Activated naive CD4-positive, alpha-beta T cell treated with anti-CD3 and anti-CD28 coated beads, Interleukin-2, amount 50 U/mL, for 16 hours (primary cell): ENCODE measurements at places on chromosomes 5 and 9.

DNA sequence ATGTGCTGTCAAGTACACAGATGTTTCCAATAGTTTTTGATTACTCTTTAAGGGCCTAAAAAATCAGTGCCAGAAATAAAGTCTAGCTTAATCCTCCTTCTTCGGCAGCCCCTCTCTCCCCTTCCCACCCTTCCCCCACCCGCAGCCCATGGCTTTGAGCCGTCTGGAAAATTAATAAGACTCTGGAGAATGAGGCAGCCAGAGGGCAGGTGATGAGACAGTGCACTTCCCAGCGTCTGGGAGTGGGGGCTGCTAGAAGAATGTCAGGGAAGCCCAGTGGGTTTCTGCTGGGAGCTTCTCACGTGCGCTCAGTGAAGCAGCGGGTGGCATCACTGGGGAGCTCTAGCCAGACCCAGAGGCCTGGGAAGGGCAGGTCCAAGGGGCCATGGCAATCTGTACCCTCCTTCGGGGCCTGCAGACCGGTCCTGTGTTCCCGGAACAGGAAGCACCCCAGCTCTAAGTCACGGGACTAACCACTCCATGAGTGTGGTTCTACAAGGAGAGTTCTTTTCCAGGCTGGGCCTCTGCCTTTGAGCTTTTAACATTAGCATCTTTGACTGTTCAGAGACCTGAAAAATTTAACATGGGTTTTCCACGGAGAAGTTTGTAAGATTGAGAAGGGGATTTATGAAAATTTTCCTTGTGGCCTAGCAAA is 164.8 kb upstream of the OTULINL start:
- no peak for DNase-seq

- DNase-seq = peak; percentile 76
Measured at GRCh38 chr5:139262742-139263445, 30.6 kb upstream of the MATR3 start.

DNA sequence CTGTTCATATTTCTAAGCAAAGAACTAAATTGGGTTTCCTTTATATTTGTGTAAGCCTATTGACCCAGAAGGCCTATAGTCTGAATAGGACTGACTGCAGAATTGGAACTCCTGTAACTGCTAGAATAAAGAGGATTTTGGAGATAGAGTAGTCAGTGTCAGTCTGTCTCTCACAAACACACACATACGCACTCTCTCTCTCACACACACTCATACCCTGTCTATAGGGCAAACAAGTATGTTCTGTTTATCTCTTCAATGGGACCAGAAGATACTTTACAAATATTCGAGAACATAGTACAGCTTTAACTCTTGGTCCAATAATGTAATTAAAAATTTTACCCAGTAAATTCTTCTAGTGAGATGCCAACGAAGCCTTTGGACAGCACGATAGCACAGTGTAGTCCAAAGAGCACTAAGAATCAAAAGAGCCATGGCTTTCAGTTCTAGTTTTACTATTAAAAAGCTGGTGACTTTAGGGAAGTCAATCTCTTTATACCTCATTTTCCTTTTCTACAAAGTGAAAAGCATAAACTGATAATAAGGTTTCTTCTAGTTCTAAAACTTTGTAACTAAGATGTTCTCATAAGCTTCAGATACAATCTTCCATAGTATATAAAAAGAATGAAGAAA is 19.3 kb downstream of the ABHD17B start:
- no peak for DNase-seq

DNA sequence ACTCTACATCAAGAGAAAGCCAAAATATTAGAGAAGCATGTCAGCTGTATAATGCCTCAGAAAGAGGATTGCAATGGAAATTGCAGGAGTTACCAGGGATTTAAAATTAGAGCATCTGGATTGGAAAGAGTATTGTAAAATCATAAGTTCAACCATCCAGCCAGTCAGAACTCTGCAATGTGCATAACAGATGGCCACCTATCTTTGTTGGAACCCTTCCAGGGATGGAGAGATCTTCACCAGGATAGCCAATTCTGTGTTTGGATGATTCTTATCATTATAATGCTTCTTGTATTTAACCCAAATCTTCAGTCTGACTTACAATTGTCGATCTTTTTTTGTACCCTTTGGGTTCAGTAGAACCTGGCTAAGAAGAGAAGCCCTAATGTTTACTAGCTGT is 164.4 kb downstream of the TLR4 start:
- no peak for DNase-seq

DNA sequence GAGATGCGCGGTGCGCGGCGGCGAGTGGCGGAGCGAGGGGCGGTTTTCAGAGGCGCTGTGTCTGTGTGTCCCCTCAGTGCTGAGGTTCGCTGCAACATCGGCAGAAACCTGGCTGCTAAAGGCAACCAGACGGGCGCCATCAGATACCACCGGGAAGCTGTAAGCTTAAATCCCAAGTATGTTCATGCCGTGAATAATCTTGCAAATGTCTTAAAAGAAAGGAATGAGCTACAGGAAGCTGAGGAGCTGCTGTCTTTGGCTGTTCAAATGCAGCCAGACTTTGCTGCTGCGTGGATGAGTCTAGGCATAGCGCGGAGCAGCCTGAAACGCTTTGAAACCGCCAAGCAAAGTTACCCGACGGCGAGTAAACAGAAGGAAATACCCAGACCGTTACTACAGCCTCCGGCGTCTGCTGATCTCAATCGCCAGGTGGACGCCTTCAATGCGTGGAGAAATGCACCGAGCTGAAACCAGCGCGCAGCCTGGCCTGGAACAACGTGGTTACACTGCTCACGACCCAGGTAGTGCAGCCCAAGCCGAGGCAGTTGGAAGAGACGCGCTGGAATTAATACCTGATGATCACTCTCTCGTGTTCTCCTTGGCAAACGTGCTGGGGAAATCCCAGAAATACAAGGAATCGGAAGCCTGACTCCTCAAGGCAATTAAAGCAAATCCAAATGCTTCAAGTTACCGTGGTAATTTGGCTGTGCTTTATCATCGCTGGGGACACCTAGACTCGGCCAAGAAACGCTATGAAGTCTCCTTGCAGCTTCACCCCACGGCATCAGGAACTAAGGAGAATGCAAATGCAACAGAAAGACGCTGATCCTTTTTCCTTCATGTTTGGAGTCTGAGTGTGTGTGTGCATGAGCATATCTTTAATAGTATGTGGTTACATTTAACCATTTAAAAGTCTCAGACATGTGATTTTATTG is 15.9 kb downstream of the OR2V1 start:
- no peak for DNase-seq

- no peak for DNase-seq
Measured at GRCh38 chr9:110745676-110746075, 77.1 kb downstream of the MUSK start.

DNA sequence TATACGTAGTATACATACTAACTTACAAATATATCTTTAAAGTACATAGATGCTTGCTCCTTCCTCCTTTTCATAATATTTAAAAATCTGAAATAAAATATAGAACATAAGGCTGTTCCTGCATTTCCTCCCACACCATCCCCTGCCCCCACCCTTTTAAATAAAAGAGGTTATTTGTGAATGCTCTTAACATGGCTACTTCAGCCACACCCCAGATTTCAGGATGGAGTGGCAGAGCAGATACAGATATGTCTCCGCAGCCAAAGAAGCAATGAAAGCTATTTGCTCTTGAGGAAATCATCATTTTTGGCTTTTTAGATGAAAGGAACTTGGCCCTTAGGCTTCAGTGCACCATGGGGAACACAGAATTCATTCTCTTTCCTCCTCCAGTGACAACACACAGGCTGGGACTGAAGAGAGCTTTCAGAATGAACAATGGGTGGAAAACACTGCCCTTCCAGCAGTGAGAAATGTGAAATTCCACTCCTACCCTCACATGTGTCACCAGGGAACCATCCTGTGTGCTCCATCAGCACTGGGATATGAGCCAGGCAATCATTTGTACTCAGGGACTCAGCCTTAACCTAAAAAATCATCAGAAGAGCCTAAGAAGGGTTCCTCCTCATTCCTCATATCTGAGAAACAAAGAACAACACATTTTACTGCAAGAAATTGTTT is 134.3 kb downstream of the PPP2R2B start:
- no peak for DNase-seq

- no peak for DNase-seq
Measured at GRCh38 chr5:143618141-143618540, 193.8 kb upstream of the HMHB1 start.

DNA sequence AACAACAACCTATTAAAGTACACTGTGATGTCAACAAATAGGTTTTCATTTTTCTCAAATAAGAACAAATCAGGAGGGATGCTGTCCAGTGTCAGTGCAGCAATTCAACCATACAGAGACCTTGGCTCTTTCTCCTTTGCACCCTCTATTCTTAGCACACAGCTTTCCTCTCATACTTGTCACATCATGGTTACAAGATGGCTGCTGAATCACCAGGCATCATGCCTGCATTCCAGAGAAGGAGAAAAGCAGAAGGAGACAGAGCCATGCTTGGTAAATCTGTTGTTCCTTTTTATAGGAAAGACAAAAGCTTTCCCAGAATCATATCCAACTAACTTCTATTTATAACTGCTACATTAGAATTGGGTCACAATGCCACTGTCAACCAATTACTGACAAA is 124.7 kb upstream of the VLDLR start:
- DNase-seq = no peak

- no peak for DNase-seq
Measured at GRCh38 chr9:1979741-1980367, 35.3 kb upstream of the SMARCA2 start.

DNA sequence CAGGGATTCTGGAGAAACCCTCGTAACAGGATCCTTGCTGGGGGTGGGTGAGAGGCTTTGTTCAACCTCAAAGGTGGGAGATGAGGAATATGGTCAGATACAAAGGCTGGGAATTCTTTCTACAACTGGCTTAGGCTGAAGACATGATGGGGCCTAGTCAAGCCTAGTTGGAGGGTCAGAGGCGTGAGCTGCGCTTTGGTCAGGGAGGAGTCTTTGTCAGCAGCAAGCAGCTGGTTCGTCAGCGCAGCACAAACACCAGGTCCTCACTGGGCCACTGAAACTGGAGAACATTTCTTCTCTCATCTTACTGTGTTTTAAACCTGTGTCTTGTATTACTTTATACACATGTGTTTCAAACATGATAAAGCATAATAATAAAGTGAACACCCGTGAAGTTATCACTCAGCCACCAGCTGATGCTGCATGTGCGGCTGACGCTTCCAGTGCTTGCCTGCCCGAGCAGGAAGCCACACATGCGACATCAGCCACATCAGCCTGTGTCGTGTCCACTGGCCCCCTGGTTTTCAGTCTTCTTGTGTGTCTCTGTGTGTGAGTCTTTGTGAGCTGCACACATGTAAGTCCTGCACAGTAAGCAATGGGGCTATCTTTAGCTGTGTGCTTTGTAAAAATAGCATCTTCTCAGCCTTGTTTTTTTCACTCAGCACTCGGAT is 81.5 kb downstream of the WNK2 start:
- no peak for DNase-seq

GRCh38 chr5:158933494-158934318 is 166.0 kb downstream of the EBF1 start:
- no peak for DNase-seq

- no peak for DNase-seq
Measured at GRCh38 chr5:82375488-82376244, 97.5 kb upstream of the RPS23 start.

- DNase-seq = no peak
Measured at GRCh38 chr5:142722896-142723295, 37.0 kb upstream of the FGF1 start.

DNA sequence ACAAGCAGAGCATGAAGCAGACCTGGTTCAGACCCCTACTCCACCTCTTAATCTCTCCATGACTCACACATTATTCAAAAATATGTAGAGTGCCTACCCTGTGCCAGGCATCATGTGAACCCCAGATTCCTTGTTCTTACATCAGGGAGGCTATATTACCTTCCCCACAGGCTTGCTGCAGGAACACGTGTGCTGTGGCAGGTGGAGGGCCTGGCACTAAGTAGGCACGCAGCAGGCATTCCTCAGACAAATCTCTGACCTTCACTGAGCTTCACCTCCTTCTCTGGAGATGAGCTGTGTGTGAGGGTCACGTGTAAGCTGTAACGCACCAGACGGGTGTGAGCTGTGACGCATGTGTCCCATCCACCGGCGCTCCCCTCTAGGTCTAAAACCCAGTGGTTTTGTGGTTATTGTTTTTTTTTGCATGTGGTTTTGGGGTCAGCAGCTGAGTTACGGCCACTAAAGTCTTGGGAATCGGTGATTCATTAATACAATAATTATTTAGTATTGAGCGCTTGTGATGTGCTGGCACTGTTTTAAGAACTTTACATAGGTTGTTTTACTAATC is 30.3 kb downstream of the ANGPTL2 start:
- no peak for DNase-seq

GRCh38 chr5:137572042-137572695 is 73.0 kb upstream of the SPOCK1 start:
- no peak for DNase-seq

- no peak for DNase-seq
Measured at GRCh38 chr5:18051953-18052352, 417.7 kb downstream of the TAF11L14 start.

- no peak for DNase-seq
Measured at GRCh38 chr9:87441251-87441650, 56.4 kb upstream of the DAPK1 start.

DNA sequence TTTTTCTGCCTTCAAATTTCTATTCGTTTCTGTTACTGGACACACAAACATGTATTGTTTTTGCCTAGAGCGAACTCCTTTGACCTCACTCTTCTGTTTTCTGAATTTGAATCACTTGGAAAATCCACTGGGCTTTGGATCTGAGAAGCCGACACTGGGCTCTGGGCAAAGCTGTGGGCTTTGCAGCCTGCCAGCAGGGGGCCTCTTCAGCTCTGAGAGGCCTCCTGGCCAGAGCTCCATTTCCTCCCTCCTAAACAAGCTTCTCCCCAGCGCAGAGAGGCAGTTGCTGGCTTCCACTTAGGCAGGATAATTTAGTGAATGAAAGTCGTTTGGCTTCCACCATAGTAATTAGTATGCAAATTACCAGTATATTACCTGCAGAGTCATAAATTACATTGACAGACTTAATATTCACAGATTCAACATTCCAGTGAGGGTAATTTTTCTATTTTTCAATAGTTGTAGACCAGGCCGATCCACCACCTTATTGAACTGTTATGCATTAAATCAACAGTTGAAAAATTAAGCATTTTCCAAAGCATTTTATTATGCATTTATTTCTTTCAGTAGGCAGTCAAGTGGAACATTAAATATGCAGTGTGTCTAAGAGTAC is 104.0 kb upstream of the ZNF366 start:
- DNase-seq = peak; percentile 39

GRCh38 chr5:98770209-98770910 is 3.1 kb upstream of the RGMB start:
- peak; percentile 56 for DNase-seq

DNA sequence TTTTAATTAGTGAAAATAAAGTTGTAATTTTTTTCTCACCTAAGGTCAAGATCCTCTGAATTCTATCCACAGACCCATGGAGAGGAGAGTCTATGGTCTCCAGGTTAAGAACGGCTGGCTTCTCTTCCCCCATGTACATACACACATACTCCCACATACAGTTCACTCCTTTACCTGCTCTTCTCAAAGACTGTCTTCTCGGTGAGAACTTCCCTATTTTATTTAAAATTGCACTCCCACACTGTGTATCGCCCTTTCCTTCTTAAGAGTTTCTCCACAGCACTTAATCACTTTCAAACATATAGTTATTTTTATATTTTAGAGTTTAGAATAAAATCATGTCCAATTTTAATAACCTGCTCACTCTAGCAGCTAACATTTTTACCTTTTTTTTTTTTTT is 3.6 kb upstream of the JADE2 start:
- no peak for DNase-seq
